ENCODE measurements at places on chromosomes 5 and 9.

GRCh38 chr5:157912621-157913325 lies 53.8 kb upstream of the CLINT1 start:
- DNase-seq: peak; percentile 29

- DNase-seq: no peak
These were observed 488.2 kb downstream of the NTRK2 start for GRCh38 chr9:85157772-85158171.

GRCh38 chr5:33936004-33936380 lies 194 bp upstream of the RXFP3 start:
- peak; percentile 33 for DNase-seq

GRCh38 chr5:133232911-133233310 lies 181.1 kb downstream of the HSPA4 start:
- DNase-seq: no peak

GRCh38 chr9:86246752-86247161 lies 12.7 kb downstream of the C9orf153 start:
- peak; percentile 19 for DNase-seq

- DNase-seq: no peak
These were observed 42.3 kb upstream of the CLPTM1L start for GRCh38 chr5:1387059-1387755.

- no peak for DNase-seq
These were observed 985.7 kb upstream of the WWC1 start for GRCh38 chr5:167305591-167306213.

GRCh38 chr9:36174731-36175130 lies 5.5 kb downstream of the CCIN start:
- no peak for DNase-seq

DNA sequence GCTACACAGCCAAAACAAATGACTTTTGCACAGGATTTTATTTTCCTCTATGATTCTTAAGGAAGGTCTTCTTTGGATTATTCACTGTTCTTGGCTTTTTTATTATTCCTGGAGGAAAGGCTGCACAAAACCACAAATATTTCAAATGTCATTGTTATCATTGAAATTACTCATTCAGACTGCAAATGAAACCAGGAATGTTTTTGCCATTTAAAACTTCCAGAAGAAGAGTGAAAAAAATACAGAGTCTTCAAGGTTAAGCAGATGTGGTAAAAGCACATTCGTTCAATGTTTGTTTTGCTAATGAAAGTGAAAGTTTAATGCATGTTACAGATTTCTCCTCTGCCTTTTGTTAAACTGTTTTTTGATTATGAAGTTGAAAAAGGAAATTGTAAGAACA lies 238.2 kb downstream of the TLE4 start:
- DNase-seq: no peak

DNA sequence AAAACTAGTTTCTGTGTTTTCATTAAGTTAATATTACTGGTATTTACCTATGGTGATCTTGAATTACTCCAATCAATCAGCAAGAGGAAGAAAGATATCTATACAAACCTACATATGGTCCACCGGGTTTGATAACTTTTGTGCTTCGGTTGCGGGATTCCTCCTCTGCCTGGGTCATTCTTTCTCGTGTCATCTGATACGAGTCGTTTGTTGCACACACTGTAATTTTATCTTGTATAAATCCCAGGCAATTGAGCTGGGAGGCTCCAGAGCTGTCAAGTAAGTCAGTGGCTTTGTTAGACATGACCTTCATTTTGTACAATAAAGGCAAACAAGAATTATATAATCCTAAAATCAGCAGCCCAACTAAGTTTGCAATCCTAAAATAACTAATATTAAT lies 48.0 kb downstream of the ELL2 start:
- no peak for DNase-seq

DNA sequence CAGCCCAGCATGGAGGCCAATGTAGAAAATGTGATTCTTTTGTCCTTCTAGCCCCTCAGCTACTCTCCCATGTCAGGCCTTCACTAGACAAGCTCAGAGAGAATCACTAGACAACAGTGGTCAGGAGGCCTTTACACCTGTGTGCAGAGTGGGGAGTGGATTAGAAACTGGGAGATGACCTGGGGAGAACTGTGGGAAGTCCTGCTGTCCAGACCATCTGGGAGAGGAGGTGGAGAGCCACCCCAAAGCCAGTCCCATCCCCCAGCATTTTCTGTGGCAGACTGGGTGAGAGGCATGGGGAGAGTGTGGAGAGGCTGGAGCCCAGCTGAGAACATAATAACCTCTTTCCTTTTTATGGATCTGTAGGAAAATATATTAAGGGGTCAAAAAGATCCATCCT lies 452.0 kb upstream of the DMAC1 start:
- DNase-seq: no peak

DNA sequence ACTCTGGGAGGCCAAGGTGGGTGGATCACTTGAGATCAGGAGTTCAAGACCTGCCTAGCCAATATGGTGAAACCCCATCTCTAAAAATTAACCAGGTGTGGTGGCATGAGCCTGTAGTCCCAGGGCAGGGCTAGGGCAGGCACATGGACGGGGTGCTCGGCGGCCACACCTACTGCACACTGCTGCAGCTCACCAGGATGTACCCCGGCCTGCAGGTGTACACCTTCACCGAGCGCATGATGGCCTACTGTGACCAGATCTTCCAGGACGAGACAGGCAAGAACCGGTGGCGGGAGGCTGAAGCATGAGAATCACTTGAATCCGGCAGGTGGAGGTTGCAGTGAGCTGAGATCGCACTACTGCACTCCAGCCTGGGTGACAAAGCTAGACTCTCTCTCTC lies 3.2 kb downstream of the ST6GALNAC4 start:
- no peak for DNase-seq

DNA sequence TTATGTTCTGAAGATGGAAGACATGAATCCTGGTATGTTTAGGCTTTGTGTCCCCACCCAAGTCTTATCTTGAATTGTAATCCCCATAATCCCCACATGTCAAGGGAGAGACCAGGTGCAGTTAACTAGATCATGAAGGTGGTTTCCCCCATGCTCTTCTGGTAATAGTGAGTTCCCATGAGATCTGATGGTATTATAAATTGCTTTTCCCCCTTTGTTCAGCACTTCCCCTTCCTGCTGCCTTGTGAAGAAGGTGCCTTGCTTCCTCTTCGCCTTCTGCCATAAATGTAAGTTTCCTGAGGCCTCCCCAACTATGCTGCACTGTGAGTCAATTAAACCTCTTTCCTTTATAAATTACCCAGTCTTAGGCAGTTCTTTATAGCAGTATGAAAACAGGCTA lies 229.0 kb downstream of the ARL15 start:
- no peak for DNase-seq

DNA sequence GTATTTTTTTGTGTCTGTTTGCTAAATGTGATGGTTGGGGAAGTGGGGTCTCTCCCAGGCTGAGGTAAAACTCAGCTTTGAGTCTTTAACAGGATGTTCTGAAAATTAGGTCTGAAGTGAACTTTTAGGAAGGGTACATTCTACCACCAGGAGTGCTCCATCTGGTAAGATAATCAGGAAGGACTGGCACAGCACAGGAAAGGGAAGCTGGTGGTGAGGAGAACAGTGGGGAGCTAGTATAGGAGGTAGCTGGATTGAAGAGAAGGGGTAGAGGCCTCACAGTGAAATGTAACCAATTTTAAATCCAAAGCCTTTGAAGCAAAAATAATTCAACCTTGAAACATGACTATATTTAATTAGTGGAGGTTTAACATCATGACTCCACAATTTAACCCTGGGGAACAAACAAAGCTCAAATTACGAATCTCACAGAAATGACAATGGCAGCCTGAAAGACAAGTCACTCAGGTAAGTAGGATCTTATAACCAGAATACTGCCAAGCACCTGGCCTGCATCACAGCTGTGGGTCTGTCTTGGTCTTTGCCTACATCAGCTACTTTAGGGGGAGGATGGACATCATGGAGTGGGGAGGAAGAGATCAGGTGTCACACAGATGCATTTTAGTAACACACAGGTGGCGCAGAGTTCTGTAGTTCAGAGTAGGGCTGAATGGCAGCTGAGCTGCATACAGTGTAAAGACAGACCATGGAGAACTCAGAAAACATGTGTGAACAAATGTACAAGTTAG lies 445.3 kb downstream of the DMRT2 start:
- DNase-seq: no peak

DNA sequence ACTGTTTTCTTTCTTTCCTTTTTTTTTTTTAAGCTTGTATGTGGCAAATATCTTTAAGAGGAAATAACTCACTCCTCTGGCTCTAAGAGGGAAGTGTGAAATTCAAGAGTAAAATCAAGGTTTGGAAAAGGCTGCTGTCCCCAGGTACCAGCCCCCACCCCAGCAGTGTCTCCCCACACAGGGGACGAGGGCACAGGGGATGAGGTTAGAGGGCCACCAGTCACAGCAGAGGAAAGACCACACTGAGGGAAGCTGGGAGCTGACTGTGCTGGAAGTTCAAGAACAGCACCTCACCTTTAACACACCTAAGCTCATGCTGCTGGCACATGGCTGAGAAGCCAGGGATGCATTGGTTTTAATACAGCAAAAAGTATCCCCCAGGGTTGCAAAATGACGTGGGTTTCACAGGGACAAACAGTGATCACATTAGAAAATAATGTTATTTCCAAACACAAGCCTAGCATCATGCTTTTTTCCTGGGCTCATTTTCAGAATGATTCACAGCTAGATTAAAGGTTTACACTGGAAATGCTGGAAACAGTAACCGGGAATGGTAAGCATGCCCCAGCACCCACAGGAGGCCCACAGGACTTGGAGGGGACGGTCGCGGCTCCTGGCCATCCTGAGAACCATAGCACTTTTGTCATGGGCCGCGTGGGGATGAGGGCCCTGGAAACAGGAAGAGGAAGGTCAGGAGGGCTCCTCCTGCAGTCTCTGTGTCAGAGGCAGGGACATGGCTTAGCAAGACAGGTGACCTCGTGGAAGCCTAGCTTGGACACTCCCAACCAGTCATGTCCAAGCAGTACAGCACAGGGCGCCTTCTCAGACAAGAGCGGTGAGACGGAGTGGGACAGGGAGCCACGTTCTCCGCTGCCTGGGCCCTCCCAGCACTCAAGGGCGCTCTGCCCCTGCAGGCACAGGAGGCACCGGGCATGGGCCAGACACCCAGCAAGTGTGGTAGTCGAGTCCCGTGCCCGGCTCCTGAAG lies 6.9 kb downstream of the LPCAT1 start:
- DNase-seq: no peak

DNA sequence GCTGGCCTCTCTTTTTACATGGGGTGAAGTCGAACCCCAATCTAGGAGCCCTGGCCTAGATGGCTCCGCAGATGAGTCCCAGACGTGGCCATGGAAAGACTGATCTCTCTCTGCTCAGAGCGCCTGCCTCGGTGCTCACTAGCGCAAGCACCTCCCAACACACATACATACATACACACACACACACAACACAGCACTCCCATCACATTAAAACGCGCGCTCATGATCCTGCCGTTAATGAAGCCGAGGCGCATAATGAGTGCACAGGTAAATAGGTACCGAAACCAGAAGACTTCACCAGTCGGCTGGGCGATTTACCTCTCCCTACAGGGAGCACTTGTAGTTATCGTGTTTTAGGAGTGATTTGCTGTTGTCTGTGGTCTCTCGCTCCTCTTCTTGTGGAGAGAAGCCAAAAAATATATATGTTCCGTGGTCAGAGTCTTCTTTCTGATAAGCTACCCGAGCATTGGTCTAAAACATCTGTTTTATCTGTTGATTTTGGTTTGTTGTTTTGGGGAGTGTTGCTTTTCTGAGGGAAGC lies 207.7 kb downstream of the MEF2C start:
- DNase-seq: no peak

DNA sequence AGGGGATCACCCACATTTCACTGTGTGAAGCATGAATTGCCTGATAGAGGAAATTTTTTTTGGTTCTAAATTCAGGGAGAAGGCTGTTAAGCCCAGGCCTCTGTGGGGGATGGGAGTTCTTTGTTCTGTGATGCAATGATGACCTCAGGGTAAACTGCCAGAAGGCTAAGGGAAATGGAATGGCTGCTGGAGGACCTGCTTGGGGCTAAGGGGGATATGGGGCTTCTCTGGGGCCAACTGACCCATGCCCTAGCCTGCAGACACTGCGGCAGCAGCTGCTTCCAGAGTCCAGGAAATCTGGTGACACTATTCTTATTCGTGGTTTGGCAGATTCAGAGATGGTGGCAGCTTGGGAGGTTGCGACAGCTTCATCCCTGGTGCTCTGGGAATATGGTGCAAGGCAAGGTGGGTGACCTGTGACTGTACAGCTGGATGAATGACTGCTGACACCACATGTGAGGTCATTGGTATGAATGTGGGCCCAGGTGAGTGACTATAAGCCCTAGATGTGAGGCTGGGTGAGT lies 30.3 kb downstream of the VCP start:
- DNase-seq: no peak

GRCh38 chr9:113578882-113579282 lies 115.4 kb downstream of the RGS3 start:
- DNase-seq: no peak

DNA sequence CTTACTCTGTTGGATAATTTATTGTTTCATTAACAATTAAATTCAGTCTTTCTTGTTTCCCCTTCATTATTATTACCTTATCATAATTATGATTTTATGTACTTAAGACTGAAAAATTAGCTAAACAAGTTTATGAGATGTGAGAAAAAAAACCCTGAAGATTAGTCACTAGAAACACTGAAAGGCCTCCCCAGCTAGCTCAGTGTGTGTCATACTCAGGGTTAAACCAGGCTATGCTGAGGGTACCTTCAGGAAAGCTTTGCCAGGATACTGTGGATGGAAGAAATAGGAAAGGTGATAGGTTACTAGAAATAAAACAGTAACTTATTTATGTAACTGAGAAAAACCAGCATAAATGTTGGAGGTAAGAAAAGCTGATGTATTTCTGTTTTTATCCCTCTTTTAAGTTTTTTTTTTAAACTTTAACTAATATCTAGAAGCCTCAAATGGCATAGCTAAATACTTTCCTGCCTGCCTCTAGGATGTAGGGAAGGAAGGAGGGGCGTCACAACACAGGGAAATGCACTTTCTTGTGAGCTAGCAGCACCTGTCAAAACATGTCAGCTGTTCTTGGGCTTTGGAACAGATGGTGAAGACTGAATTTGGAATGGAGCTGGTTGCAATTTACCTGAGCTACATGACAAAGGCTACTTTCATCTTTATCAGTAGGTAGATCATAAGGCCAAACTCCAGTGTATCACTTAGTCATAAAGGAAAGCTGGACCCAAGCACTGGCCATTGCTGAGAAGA lies 24.2 kb downstream of the NMRK1 start:
- no peak for DNase-seq

- DNase-seq: peak; percentile 6
These were observed 617.0 kb upstream of the CDH18 start for GRCh38 chr5:20604992-20605391.

DNA sequence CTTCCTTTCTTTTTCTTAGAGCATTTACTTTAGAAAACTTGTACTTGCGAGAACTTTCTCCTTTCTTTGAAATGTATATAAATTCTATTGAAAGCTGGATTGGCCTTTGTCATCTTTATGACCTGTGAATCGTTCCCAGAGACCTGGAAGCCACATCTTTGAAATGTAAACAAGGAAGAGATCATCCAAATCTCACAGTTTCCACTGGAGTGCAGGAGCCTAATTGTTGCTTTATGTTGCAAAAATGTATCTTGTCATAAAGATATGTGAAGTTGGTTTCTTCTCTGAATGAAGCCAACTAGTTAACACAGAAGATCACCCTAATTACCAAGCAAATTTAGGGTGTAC lies 1101.8 kb downstream of the TAF11L14 start:
- no peak for DNase-seq

Data from T47D (cell line).